ENCODE measurements at places on chromosomes 13 and 19.

DNA sequence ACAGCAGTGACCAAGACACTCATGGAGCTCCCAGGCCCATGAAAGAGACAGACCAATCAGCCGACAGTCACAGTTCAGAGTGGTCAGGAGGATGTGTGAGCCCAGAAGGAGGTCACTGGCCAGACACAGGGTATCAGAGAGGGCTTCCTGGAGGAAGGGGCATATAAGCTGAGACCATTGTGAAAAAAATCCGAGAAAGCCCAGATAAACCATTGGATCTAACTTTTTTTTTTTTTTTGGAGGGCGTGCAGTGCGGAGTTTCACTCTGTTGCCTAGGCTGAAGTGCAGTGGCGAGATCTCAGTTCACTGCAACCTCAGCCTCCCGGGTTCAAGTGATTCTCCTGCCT lies 4.2 kb downstream of the ITPKC start:
- no peak for DNase-seq

- DNase-seq: no peak
These were observed 17.7 kb downstream of the POLRMT start for GRCh38 chr19:615619-616018.

DNA sequence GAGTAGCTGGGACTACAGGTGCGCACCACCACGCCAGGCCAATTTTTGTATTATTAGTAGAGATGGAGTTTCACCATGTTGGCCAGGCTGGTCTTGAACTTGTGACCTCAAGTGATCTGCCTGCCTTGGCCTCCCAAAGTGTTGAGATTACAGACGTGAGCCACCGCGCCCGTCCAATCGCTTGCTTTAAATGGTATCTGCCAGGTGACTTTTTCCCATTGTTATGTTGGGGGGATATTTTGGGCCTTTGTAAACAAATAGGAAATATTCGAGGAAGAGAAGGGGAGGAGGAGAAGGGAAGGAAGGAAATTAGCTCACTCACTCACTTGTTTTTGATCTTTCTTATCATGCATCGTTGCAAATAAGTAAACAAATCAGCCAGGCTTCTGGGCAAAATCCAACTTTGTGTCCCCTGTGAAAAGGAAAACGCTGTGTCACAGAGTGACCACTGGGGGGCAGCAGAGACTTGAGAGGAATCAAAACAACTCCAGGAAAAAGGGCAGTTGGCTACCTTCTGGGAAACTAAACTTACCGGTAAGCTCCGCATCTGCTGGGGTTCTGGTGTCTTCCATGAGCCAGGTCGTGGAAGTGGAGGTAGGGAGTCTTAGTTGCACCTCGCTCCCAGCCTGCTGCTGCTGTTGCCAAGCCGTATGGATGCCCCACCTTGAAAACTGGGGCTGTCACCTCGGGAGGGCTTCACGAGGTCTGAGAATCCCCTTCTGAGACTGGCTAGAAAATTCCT lies 9.3 kb upstream of the RANBP3 start:
- peak; percentile 52 for DNase-seq

DNA sequence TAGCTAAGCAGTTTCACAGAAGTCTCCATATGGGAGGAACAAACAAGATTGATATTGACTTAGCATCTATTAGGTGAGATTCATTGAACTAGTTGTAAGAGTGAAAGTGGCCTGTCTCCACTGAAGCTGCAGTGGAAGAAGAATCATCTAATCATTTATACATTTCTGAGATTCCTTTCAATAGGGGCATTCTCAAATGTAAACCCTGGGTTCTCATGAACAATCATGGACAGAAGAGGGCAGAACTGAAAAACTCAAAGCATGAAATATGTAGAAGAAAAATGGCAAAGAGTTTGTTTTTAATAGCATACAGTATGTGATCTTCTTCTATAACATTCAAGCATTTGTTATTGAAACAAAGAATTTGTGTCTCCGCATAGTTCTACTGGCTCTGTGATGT lies 17.6 kb upstream of the POSTN start:
- DNase-seq: no peak

DNA sequence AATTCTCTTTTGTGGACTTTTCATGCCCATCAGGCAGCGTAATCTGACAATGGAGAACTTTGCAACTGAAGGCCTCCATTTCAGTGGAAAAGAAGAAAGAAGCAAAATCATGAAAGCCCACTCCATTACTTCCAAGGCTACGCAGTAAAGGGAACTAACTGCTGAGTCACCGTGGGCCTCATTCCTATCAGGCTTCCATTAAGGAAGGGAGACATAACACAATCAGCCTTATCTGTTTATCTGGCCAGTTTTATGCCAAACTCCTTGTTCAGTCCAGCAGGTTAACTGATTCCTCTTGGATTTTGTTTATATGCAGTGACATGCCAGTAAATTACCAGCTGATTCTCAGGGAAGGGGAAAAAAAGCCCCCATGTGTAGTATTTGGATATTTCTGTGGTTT lies 56.8 kb upstream of the KATNAL1 start:
- no peak for DNase-seq

DNA sequence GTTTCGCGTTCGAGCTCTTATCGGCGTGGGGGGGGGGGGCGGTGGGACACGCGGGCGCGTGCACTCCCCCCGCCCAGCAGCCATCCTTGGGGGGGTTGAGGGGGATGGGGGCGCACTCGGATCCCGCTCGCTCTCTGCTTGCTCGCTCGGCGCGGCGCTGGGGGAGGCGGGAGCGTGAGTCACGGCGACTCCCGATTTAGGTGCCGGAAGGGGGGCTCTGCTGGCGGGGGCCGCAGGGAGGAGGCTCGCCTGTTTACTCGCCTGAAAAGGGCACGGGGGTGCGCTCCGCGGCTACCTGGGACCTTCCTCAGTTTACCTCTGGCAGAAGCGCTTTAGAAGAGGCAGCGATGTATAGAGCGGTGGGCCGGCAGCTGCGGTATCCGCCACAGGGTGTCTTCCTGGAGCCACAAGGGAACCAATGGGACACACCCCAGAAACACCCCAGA lies 1.1 kb upstream of the PDE4A start:
- DNase-seq: no peak

- no peak for DNase-seq
These were observed 550.1 kb downstream of the TBC1D4 start for GRCh38 chr13:74931698-74932433.

- DNase-seq: no peak
These were observed 52.7 kb downstream of the COL4A1 start for GRCh38 chr13:110254151-110254679.

DNA sequence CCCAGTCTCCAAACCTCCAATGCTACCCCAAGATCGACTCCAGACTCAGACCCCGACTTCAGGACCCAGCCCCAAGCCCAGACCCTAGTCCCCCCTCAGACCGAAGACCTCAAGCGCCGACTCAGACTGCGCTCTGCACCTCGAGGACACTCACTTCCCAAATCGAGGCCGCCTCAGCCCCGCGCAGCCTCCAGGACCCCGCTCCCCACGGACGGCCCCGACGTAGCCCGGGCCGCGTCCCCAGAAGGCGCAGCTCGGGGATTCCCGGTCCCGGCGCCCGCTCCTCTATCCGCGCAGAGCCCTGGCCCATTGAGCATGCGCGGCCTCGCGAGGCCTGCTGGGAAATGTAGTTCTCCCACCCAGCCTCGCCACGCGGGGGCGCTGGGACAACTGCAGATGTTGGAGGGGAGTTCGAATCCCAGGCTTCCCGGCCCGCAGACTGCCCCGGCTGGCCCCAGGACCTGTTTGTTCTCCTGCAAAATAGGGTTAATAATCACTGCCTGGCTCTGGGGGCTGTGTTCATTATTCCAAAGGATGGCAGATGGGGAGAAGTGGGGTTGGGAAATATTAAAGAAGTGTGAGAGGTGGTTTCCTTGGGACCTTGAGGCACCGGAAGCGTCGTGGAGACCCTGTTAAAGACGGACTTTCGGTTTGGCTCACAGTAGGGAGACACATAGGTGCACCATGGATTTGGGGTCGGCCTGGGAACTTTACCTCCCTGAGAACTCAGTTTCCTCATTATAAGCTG lies at the start of gene APBA3:
TSS of gene APBA3 (minus strand) at position 311 of the 748 bp plus-strand sequence. CDS start 1,428 bp downstream, outside the sequence.
- DNase-seq: peak; percentile 93

GRCh38 chr19:53195265-53195903 lies 2.2 kb upstream of the ZNF665 start:
- peak; percentile 65 for DNase-seq
